ENCODE measurements at places on chromosomes 7 and 10.

- peak; percentile 49 for DNase-seq
Measured at GRCh38 chr7:2863461-2864066, 19.5 kb upstream of the GNA12 start.

GRCh38 chr10:100104300-100104699 is 22.6 kb upstream of the CPN1 start:
- no peak for DNase-seq

DNA sequence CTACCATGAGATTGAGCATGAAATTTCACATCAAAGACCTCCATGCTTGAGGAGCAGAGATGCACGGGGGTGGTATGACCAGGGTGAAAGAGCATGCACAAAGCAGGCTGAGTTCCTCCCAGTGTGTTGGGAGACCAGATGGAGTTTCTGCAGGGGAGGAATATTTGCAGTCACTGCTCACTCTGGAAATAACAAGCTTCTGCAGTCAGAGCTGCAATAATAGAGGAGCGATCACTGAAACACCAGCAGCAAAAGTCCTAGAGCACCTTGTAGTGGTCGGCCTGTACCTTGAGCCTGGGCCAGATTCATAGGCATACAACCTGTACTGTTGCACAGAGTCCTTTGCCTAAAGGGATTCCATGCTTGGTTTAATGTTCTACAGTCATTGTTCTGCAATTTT is 184.5 kb upstream of the SP8 start:
- DNase-seq = no peak

GRCh38 chr10:3805201-3805790 is 20.3 kb upstream of the KLF6 start:
- peak; percentile 51 for DNase-seq

- no peak for DNase-seq
Measured at GRCh38 chr10:94183666-94184264, 179.0 kb downstream of the NOC3L start.

DNA sequence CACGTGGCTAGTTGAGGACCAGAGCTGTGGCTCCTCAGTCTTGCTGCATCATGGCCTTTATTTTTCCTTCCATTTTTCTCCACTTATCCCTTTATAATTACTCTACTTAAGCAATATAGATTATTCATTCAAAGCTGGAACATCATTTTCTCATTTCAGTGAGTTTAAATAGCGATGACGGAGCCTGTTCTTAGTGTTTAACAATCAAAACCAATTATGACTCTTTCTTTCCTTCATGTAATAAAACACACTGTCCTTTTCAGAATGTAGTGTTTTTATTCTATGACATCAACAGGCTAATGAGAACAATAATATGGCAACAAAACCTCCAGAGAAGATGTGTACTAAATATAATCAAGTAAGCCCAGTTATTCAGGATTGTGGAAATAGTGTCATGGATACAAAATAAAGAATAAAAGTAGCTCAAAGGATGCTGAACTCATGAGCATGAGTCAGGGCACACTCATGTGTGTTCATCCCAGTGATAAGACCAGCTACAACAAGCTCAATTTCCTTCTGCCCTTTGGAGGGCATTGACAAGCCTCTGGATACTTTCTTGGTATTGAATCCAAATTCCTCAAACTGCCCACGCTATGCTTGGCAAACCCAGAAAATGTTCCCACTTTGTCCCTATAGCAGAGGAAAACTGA is 188.4 kb downstream of the CYP26A1 start:
- no peak for DNase-seq

- DNase-seq = no peak
Measured at GRCh38 chr7:72334698-72335097, 77.4 kb downstream of the CALN1 start.

GRCh38 chr10:59903871-59904270 is 2.5 kb downstream of the CCDC6 start:
- no peak for DNase-seq

- no peak for DNase-seq
Measured at GRCh38 chr7:86904949-86905834, 154.3 kb downstream of the ELAPOR2 start.
